Stimulated activated CD4-positive, alpha-beta T cell treated with anti-CD3 and anti-CD28 coated beads, Interleukin-1b, Interleukin-23, amount 100 ng/mL, for 1 hour (primary cell): ENCODE measurements at places on chromosomes 5 and 9.

DNA sequence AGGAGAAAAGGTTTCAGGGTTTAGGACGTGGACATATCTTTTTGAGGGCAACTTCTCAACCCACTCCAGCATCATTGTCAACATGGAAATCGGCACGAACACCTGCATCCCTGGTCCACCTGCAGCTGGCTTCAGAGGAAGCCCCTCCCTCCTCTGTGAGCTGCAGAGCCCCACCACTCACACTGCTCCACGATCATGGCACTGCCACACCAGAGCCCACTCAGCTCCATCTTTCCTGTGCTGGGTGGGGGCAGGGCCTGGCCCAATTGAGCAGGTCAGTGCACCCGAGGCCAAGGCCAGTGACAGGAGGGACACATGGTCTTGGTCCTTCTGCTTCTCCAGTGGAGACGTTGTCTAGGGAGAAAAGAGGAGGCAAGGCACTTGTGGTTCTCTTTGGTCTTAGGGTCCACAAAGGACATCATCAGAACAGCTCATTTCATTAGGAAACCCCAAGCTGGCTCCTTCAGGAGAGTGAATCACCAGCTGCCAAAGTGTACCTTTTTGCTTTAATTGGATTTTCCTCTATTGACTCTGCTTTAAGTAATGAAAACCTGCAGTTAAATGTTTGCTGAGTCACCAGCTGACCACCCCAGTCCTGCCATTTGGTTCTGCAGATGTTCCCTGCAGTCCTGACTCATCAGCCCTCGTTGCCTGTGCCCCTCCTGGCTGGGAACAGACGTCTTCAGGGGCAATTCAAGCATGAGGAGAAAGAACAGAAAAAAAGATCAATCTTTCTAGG, 56.2 kb downstream of the UBE2QL1 start:
- DNase-seq: no peak

DNA sequence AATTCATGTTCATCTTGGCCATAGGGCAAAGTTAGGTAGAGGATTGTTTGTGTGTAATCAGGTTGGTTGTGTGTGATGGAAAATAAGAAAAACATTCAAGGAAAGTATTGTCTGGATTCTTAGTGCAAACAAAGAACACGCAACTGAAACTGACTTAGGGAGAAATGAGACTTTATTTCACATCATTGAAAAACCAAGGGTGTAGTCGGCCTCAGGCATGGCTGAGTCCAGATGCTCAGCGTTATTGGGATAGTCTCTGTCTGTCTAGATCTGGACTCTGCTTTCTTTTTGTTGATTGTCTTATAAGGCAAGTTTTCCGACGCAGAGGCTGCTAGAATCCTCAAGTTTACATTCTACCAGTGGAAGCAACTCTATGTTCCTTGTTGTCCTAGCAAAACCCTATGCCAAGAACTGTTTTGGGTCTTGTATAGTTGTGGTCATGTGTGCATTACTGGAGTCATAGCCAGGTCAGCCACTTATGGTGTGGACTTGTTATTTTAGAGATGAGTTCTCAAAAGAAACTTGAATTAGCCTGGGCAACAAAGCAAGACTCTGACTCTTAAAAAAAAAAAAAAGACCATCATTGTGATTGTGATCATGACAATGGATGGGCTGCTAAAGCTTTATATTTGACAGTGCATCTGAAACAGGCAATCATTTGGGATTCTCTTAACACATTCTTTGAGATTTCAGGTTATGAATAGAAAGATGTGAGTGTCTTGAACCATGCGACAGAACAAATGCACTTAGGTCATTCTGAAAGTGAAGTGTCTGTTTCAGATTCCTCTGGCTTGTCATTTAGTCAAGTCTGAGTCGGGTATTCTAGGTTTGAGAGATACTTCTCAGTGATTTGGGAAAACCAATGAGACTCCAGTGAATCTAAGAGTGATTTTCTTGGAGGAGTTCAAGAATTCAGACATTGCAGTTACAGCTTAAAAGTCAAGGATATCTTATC, 82.6 kb downstream of the DOCK2 start:
- no peak for DNase-seq

DNA sequence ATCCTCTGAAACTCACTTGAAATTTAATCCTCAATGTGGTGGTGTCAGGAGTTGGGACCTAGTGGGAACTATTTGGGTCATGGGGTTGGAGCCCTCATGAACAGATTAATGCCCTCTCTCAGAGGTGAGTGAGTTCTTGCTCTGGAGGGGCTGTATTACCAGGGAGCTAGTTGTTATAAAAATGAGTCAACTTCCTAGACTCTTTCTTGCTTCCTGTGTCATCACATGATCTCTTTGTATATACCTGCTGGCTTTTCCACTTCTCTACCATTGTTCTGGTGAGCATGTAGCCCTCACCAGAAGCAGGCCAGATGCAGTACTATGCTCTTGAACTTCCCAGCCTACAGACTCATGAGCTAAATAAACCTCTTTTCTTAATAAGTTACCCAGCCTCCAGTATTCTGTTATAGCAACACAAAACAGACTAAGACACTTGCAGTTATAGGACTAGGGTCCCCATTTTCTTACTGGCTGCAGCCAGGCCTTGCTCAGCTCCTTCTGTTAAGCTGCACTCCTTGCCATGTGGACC, 127.5 kb downstream of the SUSD1 start:
- DNase-seq: no peak

DNA sequence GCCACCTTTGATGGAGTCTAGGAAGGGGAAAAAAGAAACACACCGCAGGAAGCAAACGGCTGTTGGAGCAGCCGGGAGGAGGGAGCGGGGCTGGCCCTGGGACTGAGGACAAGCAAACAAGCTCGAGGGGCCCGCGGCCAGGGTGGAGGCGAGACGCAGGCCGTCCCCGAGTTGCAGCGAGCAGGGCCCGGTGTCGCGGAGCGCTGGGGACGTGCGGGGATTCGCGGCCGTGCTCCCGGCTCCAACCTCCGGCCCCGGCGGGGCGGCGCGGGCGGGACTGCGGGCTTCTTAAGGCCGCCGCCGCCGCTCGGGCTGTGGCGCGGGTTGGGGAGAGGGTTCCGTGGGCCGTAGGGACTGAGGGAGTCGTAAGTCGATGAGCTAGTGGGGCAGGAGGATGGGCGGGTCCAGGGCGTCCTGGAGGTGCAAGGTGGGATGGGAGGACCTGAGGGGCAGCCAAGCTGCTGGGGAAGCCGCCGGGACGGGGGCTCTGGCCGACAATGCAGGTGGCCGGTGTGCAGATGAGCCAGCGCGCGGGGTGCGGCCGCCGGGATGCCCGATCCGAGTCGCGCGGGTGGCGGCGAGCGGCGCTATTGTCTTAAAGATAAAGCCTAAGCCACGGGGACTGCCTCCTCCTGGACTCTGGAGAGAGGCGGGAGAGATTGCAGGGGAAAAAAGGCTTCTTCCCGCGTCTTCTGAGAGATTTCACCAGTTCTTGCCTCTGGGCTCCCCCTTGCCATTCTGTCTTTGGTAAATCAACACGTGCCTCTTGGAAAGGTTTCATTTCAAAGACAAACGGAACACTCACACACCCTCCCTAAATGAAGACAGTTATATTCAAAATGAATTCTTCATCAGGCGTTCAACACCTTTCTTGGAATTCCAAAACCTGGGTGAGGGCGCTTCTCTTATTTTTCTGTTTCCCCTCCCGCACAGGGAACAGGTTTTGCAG, 1.6 kb upstream of the HAPLN1 start:
- DNase-seq: no peak

DNA sequence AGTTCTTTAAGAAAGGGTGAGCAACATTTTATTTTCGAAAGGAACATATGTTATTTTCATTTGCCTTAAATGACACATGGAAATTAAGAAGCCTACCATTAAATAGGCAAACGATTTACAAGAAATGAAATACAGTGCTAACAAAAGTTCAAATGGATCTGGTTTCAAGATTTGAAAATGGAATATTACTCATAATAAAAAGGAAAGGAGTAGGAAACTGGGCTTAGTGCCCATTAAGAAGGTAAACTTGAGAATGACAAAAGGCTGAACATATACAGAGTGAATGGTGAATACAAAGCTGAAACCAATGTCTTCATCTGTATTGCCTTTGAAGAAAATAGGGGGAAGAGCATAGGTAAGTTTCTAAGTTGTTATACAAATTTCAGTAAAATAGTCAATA, 974.2 kb upstream of the C9orf72 start:
- DNase-seq: no peak

- no peak for DNase-seq
Measured at GRCh38 chr5:18091142-18091541, 456.9 kb downstream of the TAF11L14 start.

GRCh38 chr5:162684145-162684544, 616.6 kb downstream of the GABRG2 start:
- no peak for DNase-seq

GRCh38 chr5:8079056-8079455, 210.1 kb downstream of the MTRR start:
- no peak for DNase-seq

DNA sequence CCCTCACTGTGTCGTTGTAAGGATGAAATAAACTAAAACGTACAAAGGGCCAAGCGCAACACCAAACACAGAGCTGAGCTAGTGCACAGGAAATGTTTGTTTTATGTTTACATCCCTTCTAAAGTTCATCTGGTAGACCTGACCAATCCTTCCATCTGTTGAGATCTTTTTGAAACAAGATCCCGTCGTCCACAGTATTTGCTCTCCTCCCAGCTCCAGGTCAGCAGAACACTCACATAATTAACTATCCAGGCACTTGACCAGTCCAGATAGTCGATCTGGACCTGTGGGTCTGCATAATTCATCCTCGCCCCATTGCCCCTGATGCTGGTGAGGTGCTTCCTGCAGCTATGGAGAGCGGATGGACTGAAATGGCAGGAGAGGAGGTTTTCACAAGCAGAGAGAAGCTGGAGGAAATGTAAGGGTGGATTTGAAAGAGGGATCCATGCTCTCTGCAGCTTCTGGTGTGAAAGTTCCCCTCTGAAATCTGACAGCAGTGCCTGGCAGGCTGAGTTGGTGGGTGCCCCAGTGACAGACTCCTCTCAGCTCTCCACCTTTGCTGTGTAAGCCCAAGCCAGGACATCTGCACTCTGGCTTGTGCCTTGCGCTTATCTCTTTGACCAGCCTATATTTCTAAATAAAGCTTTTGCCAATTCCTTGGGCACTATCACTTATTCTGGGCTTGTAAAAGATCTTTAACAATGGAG, 102.4 kb downstream of the TTLL11 start:
- DNase-seq: no peak

DNA sequence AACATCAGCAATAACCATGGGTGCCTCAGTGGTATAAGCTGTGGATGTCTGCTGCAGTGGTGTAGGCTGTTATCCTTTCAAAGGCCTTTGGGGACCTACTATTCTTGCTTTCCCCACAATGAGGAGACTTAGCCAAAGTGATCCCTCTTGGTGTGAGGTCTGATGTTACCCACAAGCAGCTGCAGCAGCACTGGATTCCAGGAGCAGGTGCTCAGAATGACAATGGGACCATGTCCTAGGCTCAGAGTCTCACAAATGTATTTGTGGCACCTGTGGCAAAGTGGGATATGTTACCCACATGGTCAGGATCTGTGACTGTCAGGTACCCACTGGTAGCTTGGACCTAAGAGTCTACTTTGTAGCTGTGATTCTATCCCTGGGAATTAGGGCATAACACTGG, 70.4 kb downstream of the RNF130 start:
- no peak for DNase-seq

DNA sequence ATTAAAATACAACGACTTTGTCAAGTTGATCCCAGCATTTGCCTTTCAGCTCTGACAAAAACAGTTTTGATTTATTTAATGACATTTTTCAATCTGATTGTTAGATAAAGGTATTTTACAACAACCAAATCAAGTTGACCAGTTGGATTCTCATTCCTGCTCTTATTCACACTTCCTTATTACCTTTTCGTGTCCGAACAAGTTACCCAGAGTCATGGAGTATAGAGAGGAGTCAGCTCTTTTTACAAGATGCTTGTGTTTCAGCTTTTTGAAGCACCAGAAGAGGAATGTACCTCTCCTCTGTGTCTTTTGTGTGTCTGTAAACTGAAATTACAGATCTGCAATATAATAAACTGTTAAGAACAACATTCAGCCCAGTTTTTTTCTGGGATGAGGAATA, 151.3 kb upstream of the TMEM161B start:
- no peak for DNase-seq

- DNase-seq: no peak
Measured at GRCh38 chr9:115378758-115379157, 260.8 kb upstream of the TNC start.

DNA sequence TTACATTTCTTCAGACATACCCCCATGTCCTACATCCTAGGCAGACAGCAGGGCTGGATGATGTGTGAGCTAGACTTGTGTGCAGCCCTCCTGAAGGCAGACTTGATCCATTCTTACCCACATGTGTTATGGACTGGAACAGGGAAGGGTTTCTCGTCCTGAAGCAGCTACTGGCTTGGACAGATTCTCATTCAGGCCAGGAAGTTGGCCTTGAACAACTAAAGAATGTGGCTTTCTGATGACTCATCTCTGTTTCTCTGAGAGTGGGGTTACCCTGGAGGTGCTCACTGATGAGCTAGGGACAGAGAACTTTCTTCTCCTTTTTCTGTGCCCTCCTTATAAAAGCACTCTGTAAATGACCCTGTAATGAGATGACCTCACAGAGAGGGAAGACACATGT, 246.5 kb downstream of the PCSK5 start:
- no peak for DNase-seq

- DNase-seq: no peak
Measured at GRCh38 chr9:99069075-99069474, 35.8 kb upstream of the TGFBR1 start.

GRCh38 chr5:117657541-117657940, 1082.9 kb upstream of the SEMA6A start:
- DNase-seq: no peak

GRCh38 chr5:169909945-169910344, 70.3 kb downstream of the INSYN2B start:
- DNase-seq: no peak

GRCh38 chr5:53480416-53481158, at the start of gene FST:
FST (plus strand) TSS chr5:53480629; CDS start chr5:53480792, 163 bp downstream.
- no peak for DNase-seq

GRCh38 chr5:74322191-74322590, 318.3 kb downstream of the ENC1 start:
- no peak for DNase-seq

DNA sequence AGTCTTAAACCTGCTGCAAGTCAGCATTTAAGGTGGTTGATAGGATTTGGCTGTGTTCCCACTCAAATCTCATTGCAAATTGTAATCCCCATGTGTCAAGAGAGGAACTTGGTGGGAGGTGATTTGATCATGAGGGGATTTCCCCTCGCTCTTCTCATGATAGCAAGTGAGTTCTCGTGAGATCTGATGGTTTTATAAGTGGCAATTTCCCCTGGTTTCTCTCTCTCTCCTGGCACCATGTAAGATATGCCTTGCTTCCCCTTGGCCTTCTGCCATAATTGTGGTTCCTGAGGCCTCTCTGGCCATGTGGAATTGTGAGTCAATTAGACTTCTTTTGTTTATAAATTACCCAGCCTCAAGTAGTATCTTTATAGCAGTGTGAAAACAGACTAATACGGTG, 84.3 kb upstream of the SMC2 start:
- DNase-seq: no peak

- DNase-seq: no peak
Measured at GRCh38 chr5:151040211-151040747, 19.9 kb downstream of the GPX3 start.
